ENCODE measurements at places on chromosomes 1 and 21.

DNA sequence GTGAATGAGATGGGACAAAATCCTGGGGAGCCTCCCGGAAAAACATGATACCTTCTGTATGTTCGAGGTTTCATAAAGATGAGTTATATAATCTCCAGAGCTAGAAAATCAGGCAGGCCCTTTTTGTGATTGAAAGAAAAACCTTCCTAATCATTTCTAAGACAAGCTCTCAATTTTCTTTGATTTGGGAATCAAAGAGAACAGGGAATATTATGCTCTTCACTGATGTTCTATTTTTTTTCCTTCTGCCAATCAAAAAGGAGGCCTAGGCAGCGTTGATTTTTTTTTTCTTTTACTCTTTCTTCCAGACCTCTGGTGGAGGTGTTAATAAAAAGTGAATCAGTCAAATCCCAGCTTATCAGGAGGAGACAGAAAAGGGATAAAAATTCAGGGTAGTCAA, 34.5 kb downstream of the DIRAS3 start:
- no peaks in the 10 kb centered on the region for H3K36me3 ChIP-seq
- no peak overlapping the region for H3K4me3 ChIP-seq
- no peaks in the 10 kb centered on the region for H3K27me3 ChIP-seq

- no peaks in the 10 kb centered on the region for H3K27me3 ChIP-seq
- no peak overlapping the region for H3K27ac ChIP-seq
- H3K4me3 ChIP-seq = no peak overlapping the region
- H3K4me1 ChIP-seq = no peaks in the 10 kb centered on the region
- DNase-seq = no peak
Measured at GRCh38 chr1:187837787-187838186, 1009.0 kb downstream of the PLA2G4A start.

GRCh38 chr1:47208374-47208850, 18.6 kb upstream of the PDZK1IP1 start:
- H3K4me3 ChIP-seq = no peak overlapping the region
- no peaks in the 10 kb centered on the region for H3K4me1 ChIP-seq
- no peaks in the 10 kb centered on the region for H3K27me3 ChIP-seq
- no peaks in the 10 kb centered on the region for H3K36me3 ChIP-seq
- no peak overlapping the region for H3K27ac ChIP-seq

DNA sequence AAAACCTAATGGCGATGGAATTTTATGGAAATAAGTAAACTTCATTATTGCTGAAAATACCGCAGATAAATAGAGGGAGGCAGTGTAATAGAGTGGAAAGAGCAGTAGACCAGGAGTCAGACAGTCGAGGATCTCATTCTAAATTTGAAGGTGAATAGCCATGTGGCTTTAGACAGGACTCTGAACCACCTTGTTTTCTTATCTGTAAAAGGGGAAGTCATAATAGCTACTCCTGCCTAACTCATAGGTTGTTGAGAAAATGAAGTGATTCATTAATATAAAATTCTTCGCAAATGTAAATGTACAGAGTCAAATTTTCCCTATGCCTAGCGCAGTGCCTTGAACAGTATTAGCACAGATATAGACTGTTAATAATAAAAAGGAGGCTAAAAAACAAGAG, 14.8 kb downstream of the RPS6KC1 start:
- H3K27me3 ChIP-seq = no peaks in the 10 kb centered on the region
- no peak overlapping the region for H3K27ac ChIP-seq

DNA sequence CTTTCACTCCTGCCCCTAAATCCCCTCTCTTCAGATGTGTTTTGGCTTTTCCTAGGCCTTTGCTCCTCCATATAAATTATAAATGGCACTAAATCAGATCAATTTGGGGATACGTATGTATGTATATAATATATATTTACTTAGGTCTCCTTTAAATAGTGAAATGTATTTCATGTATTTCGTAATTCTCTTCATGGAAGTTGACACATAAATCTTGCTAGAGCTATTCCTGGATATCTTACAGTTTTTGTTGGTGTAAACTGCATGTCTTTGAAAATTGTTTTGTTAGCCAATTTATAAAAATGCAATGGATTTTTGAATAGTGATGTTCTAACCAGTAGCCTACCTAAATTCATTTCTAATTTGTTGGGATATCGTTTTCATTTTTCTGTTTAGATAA, 9.0 kb downstream of the RPF1 start:
- H3K36me3 ChIP-seq = peaks cover 11% of the 10 kb centered on the region
- no peak for DNase-seq
- H3K4me3 ChIP-seq = no peak overlapping the region
- H3K4me1 ChIP-seq = peaks cover 4% of the 10 kb centered on the region
- no peak overlapping the region for H3K27ac ChIP-seq
- no peaks in the 10 kb centered on the region for H3K27me3 ChIP-seq

GRCh38 chr1:79043506-79043905, 37.0 kb upstream of the ADGRL4 start:
- no peaks in the 10 kb centered on the region for H3K36me3 ChIP-seq
- H3K27me3 ChIP-seq = no peaks in the 10 kb centered on the region
- no peak overlapping the region for H3K27ac ChIP-seq
- no peak overlapping the region for H3K4me3 ChIP-seq
- no peaks in the 10 kb centered on the region for H3K4me1 ChIP-seq
- DNase-seq = no peak

DNA sequence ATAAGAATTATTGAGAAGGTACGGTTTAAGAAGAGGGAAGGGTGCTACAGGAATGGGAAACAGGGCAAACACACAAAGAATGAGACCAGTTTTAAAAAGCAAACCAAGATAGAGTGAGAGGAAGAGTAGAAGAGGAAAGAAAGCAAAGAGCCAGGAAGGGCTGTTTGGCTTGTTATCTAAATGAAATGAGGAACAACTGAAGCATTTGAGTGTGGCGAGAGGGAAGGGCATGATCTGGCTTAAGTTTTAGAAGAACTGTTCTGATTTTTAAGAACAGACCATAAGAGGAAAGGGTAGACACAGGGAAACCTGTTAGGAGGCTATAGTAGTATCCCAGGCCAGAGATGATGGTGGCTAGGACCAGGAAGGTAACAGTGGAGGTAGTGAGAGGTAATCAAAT, 73.8 kb downstream of the TUT4 start:
- H3K27me3 ChIP-seq = no peaks in the 10 kb centered on the region
- no peaks in the 10 kb centered on the region for H3K4me1 ChIP-seq
- peaks cover 33% of the 10 kb centered on the region for H3K36me3 ChIP-seq
- H3K27ac ChIP-seq = no peak overlapping the region
- H3K4me3 ChIP-seq = no peak overlapping the region

- peaks cover 26% of the 10 kb centered on the region for H3K4me1 ChIP-seq
- DNase-seq = no peak
- H3K27ac ChIP-seq = no peak overlapping the region
- no peaks in the 10 kb centered on the region for H3K27me3 ChIP-seq
- no peak overlapping the region for H3K4me3 ChIP-seq
Measured at GRCh38 chr1:205633421-205633976, 1.7 kb upstream of the ELK4 start.

DNA sequence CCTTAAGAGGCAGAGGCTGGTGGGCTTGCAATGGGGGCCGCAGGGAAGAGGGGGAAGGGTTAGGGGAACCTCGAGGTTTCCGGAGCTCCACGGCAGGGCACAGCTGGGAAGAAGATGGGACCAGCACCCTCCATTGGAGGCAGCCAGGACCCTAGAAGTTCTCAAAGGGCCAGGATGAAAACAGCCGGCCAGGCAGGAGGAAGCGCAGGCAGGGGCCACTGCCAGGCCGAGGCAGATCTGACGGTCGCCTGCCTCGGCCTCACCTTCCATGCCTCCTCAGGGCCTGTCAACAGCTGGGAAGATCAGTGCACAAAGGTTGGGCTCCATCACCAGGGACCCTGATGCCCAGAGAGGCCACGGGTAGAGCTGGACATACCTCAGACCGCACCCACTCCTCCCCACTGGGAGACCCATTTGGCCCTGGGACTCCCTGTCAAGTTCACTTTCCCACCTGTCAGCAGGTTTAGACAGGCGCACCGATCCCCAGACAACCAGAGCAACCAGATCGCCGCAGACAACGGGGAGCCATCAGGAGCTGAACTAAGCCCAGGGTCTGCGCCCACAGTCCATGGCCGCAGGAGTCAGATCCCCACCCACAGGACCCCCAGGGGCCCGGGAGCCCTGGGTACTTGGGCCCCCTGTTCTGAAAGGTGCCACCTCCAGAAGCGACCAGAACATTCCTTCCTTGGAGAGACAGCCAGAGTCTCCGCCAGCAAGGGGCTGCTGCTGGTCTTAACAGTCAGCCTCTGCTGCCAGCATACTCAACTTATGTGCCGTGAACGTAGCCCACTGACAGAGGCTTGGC, 2.2 kb downstream of the SLC19A1 start:
- DNase-seq = peak; percentile 4
- peaks cover 15% of the 10 kb centered on the region for H3K4me1 ChIP-seq
- no peak overlapping the region for H3K27ac ChIP-seq
- no peaks in the 10 kb centered on the region for H3K36me3 ChIP-seq
- H3K4me3 ChIP-seq = no peak overlapping the region

GRCh38 chr1:41391834-41392527, 30.7 kb downstream of the FOXO6 start:
- H3K4me3 ChIP-seq = no peak overlapping the region
- no peaks in the 10 kb centered on the region for H3K36me3 ChIP-seq
- H3K4me1 ChIP-seq = no peaks in the 10 kb centered on the region
- no peaks in the 10 kb centered on the region for H3K27me3 ChIP-seq

DNA sequence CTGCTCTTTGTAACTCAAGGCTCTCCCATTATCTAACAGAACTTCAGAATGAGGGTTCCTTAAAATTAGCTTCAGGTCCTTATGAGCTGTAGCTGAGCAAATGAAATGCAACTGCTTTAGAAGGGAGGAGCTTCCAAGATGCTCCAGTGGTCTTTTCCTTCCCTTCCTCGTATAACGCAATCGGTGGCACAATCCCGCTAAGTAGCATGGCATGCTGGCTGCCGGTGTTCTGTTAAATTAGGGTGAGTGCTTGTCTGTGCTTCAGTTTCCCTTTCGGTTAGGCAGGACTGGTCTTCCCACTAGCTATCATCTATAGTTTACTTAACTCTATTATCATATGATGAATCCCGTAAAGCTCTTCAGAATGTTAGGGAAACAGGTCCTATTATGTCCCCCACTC, 917 bp downstream of the KIAA0040 start:
- peak; percentile 32 for DNase-seq
- peak overlapping the region; percentile 80 for H3K27ac ChIP-seq
- H3K36me3 ChIP-seq = peaks cover 6% of the 10 kb centered on the region
- peaks cover 49% of the 10 kb centered on the region for H3K4me1 ChIP-seq
- peak overlapping the region; percentile 90 for H3K4me3 ChIP-seq

GRCh38 chr1:114559356-114559755, 22.1 kb downstream of the BCAS2 start:
- H3K4me3 ChIP-seq = no peak overlapping the region
- H3K36me3 ChIP-seq = no peaks in the 10 kb centered on the region
- no peaks in the 10 kb centered on the region for H3K27me3 ChIP-seq
- DNase-seq = no peak

- peaks cover 28% of the 10 kb centered on the region for H3K36me3 ChIP-seq
- no peak for DNase-seq
- no peaks in the 10 kb centered on the region for H3K4me1 ChIP-seq
- no peak overlapping the region for H3K27ac ChIP-seq
- no peaks in the 10 kb centered on the region for H3K27me3 ChIP-seq
- no peak overlapping the region for H3K4me3 ChIP-seq
Measured at GRCh38 chr1:43687301-43688108, 19.8 kb upstream of the ST3GAL3 start.

- H3K36me3 ChIP-seq = no peaks in the 10 kb centered on the region
- no peak for DNase-seq
- H3K27me3 ChIP-seq = no peaks in the 10 kb centered on the region
- no peaks in the 10 kb centered on the region for H3K4me1 ChIP-seq
Measured at GRCh38 chr1:237875291-237875690, 15.4 kb downstream of the ZP4 start.

DNA sequence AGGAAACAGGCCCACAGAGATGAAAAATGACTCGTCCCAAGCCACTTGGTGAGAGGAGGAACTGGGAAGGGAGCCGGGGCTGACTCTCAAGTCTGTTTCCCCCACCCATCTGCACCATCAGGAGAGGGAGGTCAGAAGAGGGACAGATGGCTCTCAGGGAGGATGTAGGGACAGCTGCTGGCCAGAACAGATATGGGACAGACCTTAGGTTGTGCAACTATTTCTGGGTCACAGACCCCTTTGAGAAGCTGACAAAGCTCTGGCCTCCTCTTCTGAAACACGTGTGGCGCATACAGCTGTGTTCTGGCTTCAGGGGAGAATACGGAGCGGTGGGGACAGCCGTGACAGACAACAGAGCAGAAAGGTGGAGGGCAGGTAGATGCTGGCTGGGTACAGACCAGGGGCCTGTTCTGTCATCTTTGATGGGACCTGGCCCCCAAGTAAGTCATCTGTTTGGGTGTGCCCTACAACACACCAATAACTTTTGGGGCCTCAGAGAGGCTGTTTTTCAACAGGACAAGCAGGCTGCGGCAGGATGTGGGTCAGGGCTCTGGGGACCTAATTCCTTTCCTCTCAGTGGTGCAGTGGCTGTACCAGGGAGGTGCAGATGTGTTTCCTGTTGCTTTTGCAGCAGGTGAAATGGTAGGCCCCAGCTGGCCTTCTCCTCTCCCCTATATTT, 7.3 kb downstream of the SH3BGRL3 start:
- DNase-seq = peak; percentile 76
- no peaks in the 10 kb centered on the region for H3K27me3 ChIP-seq
- peak overlapping the region; percentile 58 for H3K4me3 ChIP-seq
- H3K27ac ChIP-seq = peak overlapping the region; percentile 86

GRCh38 chr1:167276969-167277368, 56.3 kb downstream of the POU2F1 start:
- H3K4me1 ChIP-seq = no peaks in the 10 kb centered on the region
- H3K27ac ChIP-seq = no peak overlapping the region
- DNase-seq = no peak
- H3K27me3 ChIP-seq = no peaks in the 10 kb centered on the region
- H3K4me3 ChIP-seq = no peak overlapping the region

DNA sequence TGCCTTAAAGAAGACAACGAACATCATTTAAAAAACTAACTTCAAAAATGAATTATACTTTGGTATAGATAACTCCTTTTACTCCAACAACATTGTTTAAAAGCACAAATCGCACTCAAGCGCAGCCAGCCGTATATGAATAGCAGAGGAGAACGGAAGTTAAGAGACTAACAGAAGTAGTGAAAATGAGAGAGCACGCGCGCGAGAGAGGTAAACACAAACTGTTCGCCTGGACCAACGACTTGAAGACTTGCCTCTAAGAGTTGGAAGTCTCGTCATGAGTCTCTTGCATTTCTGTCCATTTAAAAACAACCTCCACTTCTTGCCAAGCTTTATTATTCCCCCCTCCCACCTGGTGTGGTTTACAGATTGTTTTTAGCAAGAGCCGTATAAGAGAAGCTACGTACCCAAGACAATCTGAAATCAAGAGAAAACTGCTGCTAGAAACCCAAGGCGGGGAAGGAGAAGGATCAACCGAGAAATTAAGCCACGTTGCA, 479 bp downstream of the SELENOF start:
- peak; percentile 51 for DNase-seq
- peaks cover 35% of the 10 kb centered on the region for H3K4me1 ChIP-seq
- peak overlapping the region; percentile 86 for H3K27ac ChIP-seq
- H3K36me3 ChIP-seq = no peaks in the 10 kb centered on the region
- H3K27me3 ChIP-seq = no peaks in the 10 kb centered on the region
- peak overlapping the region; percentile 96 for H3K4me3 ChIP-seq

GRCh38 chr1:99481391-99481996, 164.4 kb upstream of the PALMD start:
- H3K27me3 ChIP-seq = no peaks in the 10 kb centered on the region
- no peaks in the 10 kb centered on the region for H3K36me3 ChIP-seq
- H3K4me3 ChIP-seq = no peak overlapping the region
- H3K27ac ChIP-seq = no peak overlapping the region
- no peaks in the 10 kb centered on the region for H3K4me1 ChIP-seq

- H3K27me3 ChIP-seq = no peaks in the 10 kb centered on the region
- no peak for DNase-seq
- H3K4me3 ChIP-seq = no peak overlapping the region
- no peaks in the 10 kb centered on the region for H3K36me3 ChIP-seq
- no peak overlapping the region for H3K27ac ChIP-seq
Measured at GRCh38 chr1:177356674-177357435, 186.1 kb downstream of the BRINP2 start.
